ENCODE measurements at places on chromosomes 3 and 15.
A peak's percentile ranks its signal among the peaks of the same experiment; 100 is the strongest.

DNA sequence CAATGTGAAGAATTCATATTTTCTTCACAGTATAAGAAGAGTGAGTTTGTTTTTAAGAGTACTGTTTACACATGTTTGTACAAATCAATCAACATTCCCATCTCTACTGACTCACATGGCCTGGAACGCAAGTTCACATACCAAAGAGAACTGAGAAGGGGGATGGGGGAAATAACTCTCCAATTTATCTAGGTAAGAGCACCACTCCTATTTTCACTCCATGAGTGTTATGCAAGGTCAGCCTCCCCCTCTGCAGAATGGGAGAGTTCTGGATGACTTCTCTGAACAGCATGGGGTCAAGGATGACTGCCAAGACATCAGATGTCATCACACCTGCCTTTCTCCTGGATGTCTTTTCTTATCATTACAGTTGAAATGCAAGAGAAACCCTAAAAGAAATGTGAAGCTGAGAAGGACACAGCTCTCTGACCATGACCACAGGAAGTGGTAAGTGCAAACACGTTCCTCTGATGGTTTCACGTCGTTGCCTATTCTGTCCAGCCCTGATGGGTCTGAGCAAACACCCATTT, 95.2 kb downstream of the SEMA6D start:
- DNase-seq: no peak

GRCh38 chr15:77418391-77418965, 1.4 kb downstream of the PEAK1 start:
- no peak for DNase-seq

GRCh38 chr3:129942296-129942695, 32.2 kb upstream of the TRH start:
- peak; percentile 25 for DNase-seq

- DNase-seq: no peak
Observed at GRCh38 chr15:84598993-84599392, 1.8 kb upstream of the ZSCAN2 start.

GRCh38 chr3:190591080-190591479, 77.2 kb downstream of the IL1RAP start:
- no peak for DNase-seq

GRCh38 chr3:177257625-177258024, 60.3 kb upstream of the TBL1XR1 start:
- no peak for DNase-seq
